G401 (cell line): ENCODE measurements at places on chromosomes 3 and 15. TPM values are rescaled to one million over a fixed set of nuclear protein-coding genes. Genes with fewer than 3 reads are reported as not detected.

- no peak for DNase-seq
These were observed 79.5 kb upstream of the LIPC start for GRCh38 chr15:58352026-58352929.

DNA sequence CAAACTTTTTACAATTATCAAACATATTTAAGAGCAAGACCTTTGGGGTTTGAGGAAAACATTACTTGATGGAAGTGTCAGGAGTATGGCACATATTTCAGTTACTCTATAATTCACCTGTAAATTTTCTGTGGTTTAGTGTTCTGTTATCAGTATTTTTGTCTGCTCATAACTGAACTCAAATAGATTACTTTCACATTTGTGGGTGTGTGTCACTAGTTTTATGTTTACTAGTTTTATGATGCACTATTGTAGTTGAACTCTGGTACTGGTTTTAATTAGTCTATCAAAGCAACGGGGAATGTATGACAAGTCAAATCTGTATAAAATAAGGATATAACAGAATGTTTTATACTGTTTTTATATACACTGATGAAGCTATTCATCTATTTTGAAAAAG is 27.2 kb downstream of the OXSM start:
- no peak for DNase-seq

The ALDH1L1 gene
- total RNA-seq, result not detected in 2 replicates

- DNase-seq, result no peak
These were observed 239.7 kb upstream of the BHLHE40 start for GRCh38 chr3:4739289-4740236.

GRCh38 chr3:195348426-195349115 is 77.6 kb upstream of the XXYLT1 start:
- no peak for DNase-seq

The ALDH1A2 gene
- not detected in 2 replicates for total RNA-seq
